ENCODE measurements at places on chromosomes 3 and 15. TPM values are rescaled to one million over a fixed set of nuclear protein-coding genes. Genes with fewer than 3 reads are reported as not detected.

GRCh38 chr3:117252208-117252607, 542.6 kb downstream of the TUSC7 start:
- H3K27me3 ChIP-seq, result no peaks in the 10 kb centered on the region
- H3K4me3 ChIP-seq, result no peak overlapping the region
- no peak for DNase-seq
- H3K36me3 ChIP-seq, result no peaks in the 10 kb centered on the region
- no peak overlapping the region for H3K27ac ChIP-seq

DNA sequence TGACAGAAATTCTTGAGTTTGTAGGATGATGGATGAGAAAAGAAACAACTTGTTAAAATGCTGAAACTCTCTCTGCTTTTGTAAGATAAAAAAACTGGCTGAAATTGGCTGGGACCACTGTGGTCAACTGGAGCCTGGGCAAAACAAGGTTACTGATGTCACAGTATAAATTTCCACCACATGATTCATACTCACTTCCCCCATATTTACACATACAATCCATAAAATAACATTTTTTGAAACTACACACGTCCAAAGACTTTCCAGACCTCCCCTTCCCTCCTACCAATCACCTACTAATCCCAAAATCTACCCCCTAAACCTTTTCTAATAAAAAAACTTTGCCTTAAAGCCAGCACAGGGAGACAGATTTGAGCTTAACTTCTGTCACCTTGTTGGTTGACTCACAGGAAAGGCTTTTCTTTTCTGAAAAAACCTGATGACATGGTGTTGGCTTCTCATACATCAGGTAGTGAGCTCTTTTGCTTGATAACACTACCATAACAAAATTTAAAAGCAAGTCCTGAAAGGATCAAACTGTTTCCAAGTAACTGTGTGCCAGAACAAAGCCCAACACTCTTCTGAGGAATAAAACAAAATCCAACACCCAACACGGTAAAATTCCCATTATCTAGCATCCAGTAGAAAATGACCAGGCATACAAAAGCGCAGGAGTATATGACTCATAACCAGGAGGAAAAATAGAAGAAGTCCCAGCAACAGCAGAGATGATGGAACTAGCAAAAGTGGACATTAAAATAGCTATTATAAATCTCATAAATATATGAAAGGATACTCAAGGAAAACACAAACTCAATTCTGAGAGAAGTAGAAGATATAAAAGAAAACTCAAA, 87.3 kb upstream of the SNRK start:
- DNase-seq, result no peak
- H3K27ac ChIP-seq, result no peak overlapping the region
- no peaks in the 10 kb centered on the region for H3K4me1 ChIP-seq
- no peaks in the 10 kb centered on the region for H3K36me3 ChIP-seq

GRCh38 chr15:64045101-64045435, 1.2 kb downstream of the DAPK2 start:
- H3K4me1 ChIP-seq, result no peaks in the 10 kb centered on the region
- H3K27me3 ChIP-seq, result no peaks in the 10 kb centered on the region
- H3K4me3 ChIP-seq, result no peak overlapping the region
- no peaks in the 10 kb centered on the region for H3K36me3 ChIP-seq

DNA sequence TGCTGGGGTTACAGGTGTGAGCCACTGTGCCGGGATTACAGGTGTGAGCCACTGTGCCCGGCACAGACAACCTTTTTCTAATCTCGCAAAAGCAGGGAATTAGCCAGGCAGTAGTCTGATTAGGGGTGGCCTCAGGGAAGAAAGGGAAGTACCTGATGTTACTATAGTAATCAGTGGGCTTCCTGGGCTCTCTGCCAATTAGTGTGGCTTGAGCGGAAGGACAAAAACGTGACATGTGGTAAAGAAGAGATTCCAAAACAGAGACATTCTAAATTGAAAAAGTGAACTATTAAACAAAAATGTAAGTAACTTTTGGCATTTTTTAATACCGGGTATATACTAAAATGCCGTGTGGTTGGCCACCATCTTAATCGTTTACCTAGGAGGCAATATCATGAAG, 48.1 kb downstream of the CFAP20DC start:
- H3K27me3 ChIP-seq, result no peaks in the 10 kb centered on the region
- H3K4me1 ChIP-seq, result no peaks in the 10 kb centered on the region
- H3K4me3 ChIP-seq, result no peak overlapping the region
- no peaks in the 10 kb centered on the region for H3K36me3 ChIP-seq
- no peak for DNase-seq
- no peak overlapping the region for H3K27ac ChIP-seq

DNA sequence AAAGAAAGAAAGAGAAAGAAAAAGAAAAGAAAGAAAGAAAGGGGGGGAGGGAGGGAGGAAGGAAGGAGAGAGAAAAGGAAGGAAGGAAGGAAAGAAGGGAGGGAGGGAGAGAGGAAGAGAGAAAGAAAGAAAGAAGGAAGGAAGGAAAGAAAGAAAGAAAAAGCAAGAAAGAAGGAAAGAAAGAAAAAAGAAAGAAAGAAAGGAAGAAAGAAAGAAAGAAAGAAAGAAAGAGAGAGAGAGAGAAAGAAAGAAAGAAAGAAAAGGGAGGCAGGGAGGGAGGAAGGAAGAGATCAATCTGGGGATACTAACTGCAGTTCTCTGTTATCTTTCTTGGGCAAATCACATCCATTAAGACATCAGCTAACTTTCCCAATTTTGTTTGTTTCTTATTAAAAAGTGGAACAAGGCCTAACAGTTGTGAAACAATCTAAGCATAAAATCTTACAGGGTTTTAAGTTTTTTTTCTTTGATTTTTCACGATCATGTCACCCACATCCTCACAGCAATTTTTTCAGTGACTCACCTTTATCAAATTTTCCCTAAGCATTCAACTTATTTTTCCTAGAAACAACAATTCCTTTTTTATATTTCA, 36.8 kb downstream of the TBC1D2B start:
- H3K4me3 ChIP-seq, result no peak overlapping the region
- H3K27ac ChIP-seq, result no peak overlapping the region
- H3K27me3 ChIP-seq, result no peaks in the 10 kb centered on the region
- H3K4me1 ChIP-seq, result no peaks in the 10 kb centered on the region

DNA sequence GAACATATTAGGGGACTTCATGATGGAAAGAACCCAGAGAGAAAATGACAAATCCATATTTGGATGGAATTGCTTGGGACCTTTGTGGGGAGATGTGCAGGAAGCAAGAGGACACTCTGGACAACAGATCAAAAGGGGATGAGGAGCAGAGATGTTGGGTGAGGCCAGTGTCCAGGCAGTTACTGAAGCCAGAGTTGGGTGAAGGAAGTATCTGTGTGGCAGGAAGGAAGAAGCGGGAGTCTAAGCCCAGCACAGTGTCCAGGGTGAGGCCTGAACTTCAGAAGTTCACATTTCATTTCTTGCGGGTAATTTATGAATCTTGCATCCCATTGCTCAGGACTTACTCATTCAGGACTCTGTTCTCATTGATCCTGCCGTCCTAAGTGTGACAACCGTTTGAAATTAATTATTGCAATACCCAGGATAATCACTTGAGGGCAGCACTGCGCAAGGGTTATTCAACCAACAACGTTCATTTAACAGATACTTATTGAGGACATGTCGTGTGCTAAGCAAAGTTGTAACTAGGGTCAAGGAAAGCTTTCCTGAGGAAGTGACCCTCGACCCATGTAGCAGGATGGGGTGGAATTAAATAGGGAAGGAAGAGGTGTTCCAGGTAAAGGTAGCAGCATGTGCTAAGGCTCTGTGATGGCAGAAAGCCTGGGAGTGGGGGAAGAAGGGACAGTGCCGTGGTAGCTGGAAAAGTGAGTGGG, 61.3 kb upstream of the CMTM8 start:
- no peak for DNase-seq
- H3K4me1 ChIP-seq, result no peaks in the 10 kb centered on the region
- no peaks in the 10 kb centered on the region for H3K36me3 ChIP-seq
- no peaks in the 10 kb centered on the region for H3K27me3 ChIP-seq

DNA sequence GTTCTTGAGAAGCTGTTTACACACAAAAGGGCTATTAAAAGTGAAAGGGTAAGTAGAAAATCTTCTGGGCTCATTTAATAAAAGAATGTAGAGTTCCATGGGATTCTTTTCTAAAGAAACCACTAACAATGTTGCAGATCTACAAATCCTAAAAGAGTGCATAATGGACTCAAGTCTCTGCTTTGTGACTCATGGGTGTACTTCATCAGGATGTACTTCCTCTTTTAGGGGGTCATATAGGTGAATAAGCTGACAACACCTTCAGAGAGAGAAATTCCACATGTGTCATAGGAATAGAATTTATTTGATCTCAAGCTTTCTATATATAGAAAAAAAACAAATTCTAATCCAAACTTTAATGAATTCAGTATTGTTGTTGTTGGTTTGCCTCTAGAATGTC, 355.5 kb downstream of the TIGIT start:
- H3K27me3 ChIP-seq, result no peaks in the 10 kb centered on the region
- H3K27ac ChIP-seq, result no peak overlapping the region
- H3K4me1 ChIP-seq, result no peaks in the 10 kb centered on the region
- DNase-seq, result no peak
- H3K36me3 ChIP-seq, result no peaks in the 10 kb centered on the region

- no peaks in the 10 kb centered on the region for H3K4me1 ChIP-seq
- no peaks in the 10 kb centered on the region for H3K36me3 ChIP-seq
- H3K27me3 ChIP-seq, result no peaks in the 10 kb centered on the region
- DNase-seq, result no peak
- no peak overlapping the region for H3K27ac ChIP-seq
These were observed 284.4 kb upstream of the WNT5A start for GRCh38 chr3:55771503-55771902.

GRCh38 chr3:31785734-31786133, 195.3 kb downstream of the OSBPL10 start:
- no peak overlapping the region for H3K4me3 ChIP-seq
- no peaks in the 10 kb centered on the region for H3K27me3 ChIP-seq

DNA sequence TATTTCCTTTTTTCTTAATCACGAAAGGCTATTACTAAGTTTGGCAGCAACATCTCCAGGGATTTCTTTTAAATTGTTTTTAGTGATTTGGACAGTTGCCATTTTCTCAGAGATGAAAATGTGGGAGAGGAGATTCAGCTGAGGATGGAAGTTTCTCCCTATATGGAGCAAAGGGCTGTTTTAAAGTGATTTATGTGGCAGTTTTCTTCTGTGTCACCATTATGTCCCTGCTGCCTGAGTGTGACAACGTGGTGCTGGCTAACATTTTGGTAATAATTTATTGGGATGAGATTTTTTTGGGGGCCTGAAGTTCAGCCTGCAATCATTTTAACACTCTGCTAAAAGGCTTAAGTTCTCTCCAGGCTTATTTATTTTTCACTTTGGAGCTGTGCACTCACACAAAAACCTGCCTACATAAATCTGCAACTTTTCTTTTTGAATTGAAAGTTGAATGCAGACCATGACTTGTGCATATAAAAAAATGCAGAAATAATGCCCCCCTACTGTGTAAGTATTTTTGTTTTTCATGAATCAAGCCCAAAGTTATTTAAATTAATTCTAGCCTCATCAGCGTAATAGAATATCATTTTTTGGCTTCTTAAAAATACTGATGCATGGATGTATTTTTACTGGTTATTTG, 210.9 kb downstream of the ZIC1 start:
- no peak for DNase-seq
- H3K4me1 ChIP-seq, result no peaks in the 10 kb centered on the region
- H3K27ac ChIP-seq, result no peak overlapping the region

DNA sequence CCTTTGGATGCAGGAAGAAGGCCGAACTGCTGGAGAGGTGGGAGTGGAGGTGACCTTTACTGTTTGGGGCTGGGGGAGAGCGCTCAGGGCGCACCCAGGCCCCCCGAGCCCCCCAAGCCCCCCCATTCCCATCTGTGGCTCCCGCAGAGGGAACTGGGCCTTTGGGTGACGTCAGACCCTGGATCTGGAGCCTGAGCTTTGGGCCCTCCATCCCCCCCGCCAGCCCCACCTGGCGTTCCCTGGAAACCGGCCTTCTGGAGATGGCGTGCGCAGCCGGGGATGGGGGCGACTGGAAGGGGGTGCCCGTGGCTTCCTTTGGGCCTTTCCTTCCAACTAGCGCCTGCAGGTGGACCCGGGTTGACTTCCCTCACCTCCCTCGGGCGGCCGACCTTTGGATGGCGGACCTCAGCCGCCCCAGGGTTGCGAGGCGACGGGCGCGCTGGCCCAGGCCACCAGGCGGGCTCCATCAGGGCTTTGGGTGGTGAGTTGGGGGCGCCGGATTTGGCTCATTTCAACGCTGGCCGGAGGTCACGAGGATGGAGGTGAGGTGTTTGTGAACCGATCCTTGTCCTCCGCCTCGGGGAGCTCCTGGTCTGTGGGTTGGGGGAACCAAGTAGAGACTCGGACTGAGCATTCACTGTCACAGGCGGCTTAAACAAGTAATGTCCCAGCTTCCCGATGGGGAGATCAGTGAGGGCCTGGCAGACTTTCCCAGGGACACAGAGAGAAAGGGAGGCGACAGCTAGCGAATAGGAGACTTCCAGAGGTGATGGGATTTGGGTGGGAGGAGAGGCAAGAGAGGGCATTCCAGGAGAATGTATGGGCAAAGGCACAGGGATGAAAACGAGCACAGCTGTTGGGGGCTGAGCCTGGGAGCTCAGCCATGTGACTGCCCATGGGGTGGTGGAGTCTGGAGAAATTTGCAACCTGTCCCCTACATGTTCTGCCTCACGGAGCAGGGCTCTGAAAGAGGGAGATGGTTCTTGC, 709 bp downstream of the SCAMP5 start:
- H3K36me3 ChIP-seq, result no peaks in the 10 kb centered on the region
- no peak for DNase-seq
- no peaks in the 10 kb centered on the region for H3K27me3 ChIP-seq
- H3K4me1 ChIP-seq, result peaks cover 5% of the 10 kb centered on the region
- H3K27ac ChIP-seq, result no peak overlapping the region

The MIX23 gene
- not detected for total RNA-seq

The IL17RD gene
- 3.4 TPM for total RNA-seq

The FYCO1 gene
- 56.2 TPM for total RNA-seq

The EDC3 gene
- total RNA-seq, result 8.8 TPM

The MAP1A gene
- 19.9 TPM for total RNA-seq

Data from ascending aorta (tissue), 2 donors.